ENCODE measurements at places on chromosomes 6 and 20.

DNA sequence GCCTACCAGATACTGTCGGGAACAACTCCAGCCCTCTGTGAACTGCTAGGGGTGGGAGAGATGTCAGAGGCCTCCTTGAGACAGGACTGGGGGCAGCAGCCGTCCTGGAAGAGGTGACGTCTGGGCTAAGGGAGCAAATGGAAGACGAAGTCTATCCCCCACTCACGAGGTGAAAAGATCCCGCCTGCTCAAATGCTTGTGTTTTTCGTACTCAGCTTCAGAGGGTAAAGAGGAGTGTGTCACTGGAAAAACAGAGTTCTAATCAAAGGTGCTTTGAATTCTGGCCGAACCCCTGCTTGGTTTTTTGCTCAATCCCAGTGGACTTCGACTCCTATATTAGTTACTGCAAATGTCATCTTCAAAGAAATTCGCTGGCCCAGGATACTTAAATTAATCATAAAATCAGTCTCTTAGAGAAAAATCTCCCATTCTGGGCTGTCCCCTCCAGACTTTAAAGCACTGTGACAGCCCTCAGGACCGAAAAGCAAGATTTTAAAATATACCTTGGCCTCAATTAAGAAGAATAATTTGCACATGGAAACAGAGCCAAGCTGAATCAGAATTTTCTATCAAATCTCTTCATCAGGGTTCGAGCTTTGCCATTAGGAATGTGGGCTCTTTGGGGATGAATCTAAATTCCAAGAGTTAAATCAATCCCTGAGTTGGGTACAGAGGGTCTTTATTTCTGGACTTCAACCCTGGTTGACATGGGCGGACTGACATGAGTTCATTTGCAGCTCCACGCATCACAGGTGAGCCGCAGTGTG is 61.8 kb upstream of the AFDN start:
- no peak for DNase-seq

- DNase-seq: no peak
Measured at GRCh38 chr20:41587523-41587922, 30.7 kb downstream of the CHD6 start.

DNA sequence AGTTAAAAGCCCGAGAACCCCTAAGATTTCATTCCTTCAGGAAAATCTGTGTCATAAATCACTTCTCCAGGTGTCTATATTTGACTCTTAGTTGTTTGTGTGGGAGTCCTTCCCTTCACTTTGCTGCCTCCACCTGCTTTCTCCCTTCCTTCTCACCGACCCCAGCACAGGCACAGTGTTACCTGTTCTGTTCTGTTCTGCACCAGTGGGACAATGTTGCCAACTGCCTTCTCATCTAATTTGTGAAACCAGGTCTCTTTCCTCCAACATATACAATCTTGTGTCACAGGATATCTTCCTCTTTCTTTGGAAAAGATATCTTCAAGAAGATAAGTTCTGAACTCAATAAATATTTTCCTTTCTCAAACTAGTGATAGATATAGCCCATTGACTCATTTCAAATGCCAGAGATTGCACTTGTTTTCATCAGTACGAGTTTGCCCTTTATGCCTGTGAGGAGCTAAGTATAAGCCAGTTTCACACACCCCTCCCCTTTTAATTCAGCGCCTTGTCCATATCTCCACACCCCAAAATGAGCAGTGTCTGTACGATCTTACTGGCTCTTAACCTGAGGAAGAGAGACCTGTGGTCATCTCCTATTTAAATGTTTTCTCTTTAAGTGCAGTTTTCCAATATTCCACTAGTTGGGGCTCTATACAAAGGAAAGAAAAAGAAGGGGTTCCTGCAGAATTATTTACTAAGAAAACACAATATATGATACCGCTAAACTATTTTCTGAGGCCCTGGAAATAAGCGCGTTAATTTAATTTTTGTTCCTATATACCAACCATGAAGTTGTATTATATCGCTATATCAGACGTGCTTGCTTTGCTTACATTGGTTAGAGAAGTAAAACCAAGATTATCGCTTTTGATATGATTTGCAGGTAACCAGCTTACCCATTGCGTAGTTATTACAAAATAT is 81.6 kb upstream of the PREP start:
- no peak for DNase-seq

GRCh38 chr20:1841554-1842140 is 53.6 kb upstream of the SIRPA start:
- DNase-seq: peak; percentile 84

GRCh38 chr6:106249658-106250057 is 75.9 kb downstream of the ATG5 start:
- no peak for DNase-seq

- DNase-seq: no peak
Measured at GRCh38 chr6:76790881-76791280, 672.4 kb downstream of the HTR1B start.
